Muscle of back (tissue), 13 donors: ENCODE measurements at places on chromosomes 1 and 21. TPM values are rescaled to one million over a fixed set of nuclear protein-coding genes. Genes with fewer than 3 reads are reported as not detected.

DNA sequence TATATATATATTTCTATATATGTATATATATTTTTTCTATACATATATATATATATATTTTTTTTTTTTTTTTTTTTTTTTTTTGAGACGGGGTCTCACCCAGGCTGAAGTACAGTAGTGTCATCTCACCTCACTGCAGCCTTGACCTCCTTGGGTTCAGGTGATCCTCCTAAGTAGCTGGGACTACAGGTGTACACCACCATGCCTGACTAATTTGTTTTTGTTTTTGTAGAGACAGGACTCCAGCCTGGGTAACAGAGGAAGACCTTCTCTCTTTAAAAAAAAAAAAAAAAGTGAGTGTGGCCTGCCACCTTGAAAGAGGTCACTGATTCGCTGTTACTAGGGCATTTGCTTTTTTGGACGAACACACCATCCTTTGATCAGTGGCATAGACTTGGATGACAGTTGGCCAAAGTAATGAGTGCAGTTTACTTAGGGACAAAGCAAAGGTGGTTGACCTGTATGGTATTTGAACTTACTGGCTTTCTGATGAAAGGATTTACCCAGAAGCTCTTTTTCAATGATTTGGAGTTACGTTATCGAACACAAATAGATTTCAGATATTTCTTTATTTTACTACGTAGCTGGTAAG lies 10.8 kb downstream of the SLC25A33 start:
- DNase-seq: no peak

DNA sequence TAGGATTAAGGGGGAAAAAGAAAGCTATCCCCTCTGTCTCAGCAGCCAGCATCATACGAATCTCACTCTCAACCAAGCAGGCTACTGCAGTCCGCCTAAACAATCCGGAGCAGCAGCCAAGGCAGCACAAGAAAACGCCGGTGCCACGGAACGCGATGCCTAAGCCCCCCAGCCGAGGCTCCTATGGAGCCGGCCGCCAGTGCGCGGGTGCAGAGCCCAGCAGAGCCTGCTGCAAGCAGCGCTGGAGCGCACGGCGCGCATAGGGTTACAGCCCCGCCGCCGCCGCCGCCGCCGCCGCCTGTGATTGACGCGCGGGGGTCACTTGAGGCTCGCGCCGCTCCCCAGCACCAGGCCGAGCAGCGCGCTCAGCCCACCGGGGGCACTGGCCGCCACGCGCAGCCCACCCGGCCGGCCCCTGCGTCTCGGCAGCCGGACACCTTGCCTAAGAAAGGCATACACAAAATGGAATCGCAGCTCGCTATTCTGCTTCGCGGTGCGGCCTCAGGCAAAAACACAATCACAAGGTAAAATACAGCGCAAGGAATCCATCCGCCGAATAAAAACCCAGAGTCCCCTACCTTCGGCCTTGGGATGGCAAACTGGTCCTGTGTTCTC lies 780 bp downstream of the HIVEP3 start:
- DNase-seq: no peak

- no peak for DNase-seq
Measured at GRCh38 chr1:156356262-156356874, 12.6 kb upstream of the RHBG start.

DNA sequence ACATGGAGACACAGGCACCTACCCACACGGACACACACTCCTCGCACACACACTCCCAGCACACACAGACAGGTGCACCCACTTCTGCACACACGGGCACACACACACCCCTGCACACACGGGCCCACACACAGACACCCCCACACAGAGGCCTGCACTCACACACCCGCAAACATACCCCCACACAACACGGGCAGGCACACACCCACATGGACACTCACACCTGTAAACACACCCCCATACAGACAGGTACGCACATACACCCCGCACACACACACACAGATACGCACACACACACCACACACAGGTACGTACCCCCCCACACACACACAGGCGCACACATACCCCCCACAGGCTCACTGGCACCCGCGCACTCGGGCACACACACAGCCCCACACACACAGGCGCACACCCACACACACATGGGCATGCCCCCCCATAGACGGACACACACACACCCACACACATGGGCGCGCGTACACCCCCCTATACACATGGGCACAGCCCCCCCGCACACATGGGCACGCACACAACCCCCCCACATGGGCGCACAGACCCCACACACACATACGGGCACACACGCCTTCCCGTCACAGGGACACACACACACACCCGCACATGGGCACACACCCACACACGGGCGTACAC lies 6.1 kb downstream of the ATAD3A start:
- no peak for DNase-seq

DNA sequence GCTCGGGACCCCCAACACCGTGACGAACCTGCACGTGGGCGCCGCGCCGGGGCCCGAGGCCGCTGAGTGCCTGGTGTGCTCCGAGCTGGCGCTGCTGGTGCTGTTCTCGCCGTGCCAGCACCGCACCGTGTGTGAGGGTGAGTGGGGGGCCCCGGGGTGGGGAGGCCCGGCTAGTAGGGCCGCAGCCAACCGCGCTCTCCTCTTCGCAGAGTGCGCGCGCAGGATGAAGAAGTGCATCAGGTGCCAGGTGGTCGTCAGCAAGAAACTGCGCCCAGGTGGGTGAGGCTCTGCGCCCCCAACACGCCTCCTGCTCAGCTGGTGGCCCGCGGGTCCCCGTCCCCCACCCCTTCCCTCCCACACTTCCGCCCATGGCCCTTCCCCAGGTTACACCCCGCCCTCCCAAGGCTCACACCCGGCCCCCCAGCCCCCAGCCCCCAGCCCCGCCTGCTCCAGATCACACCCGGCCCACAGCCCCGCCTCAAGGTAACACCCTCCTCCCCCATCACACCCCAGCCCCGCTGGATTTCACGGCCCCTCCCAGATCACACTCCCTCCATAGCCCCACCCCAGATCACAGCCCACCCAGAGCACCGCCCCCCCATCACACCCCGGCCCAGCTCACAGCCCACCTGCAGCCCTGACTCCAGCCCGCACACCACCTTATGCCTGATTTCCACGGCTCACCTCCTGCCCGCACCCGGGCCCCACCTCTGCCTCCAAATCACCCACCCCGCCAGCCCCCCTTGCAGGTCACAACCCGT lies 2.4 kb upstream of the MMP23B start:
- DNase-seq: peak; percentile 51

GRCh38 chr1:207670997-207671396 lies 26.1 kb downstream of the CR1L start:
- DNase-seq: no peak

GRCh38 chr1:223683586-223684487 lies 18.3 kb upstream of the CAPN8 start:
- DNase-seq: peak; percentile 79

DNA sequence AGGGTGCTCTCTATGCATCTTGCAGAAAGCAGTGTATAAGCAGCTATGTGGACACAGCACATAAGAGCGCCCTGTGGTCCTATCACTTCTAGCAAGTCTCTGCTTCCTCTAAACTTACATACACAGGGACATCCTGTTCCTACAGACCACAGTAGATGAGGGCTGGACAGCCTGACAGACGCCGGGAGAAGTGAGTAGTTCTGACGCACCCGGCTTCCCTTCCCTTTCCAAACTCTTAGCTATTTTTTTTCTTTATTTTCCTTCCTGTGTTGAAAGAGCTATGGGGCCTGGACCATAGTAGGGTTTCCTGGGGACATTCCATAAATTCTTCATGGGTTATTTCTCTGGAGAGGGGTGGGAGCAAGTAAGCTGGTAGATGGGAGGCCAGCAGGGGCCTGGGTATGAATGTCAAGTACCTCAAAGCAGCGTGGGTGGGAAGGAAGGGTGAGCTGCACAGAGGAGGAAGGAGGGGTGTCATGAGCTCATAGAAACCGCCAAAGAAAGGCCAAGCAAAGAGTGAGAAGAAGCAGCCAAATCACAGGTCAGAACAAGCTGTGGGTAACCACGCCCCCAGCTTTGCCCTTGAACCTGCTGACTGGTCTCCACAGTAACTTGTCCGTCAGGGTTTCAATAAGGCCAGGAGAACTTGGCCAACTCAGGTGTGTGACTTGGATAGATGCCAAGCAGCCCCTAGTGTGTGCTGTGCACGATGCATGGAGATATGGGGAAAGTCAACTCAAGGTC lies 36.6 kb downstream of the PLXNA2 start:
- peak; percentile 91 for DNase-seq

- no peak for DNase-seq
Measured at GRCh38 chr21:43771199-43771675, 4.9 kb downstream of the CSTB start.

DNA sequence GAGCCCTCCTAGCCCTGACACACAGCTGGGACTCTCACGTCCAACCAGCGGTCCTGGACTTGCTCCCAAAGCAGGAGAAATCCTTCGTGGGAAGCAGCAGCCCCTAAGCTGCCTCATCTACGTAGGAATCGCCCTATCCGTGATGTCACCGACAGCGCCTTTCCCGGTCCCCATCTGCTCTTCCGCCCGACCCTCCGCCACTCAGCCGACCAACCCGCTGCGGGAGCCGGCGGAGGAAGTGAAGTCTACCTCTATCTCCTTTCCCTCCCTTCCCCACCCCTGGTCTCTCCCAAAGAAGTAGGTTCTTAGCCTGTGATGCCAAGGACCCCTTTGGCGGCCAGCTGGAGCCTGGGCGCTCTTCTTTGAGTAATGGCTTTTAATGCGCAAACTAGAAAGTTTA lies 272.1 kb downstream of the FAM72C start:
- no peak for DNase-seq

GRCh38 chr1:226569879-226570547 lies 21.4 kb downstream of the STUM start:
- DNase-seq: no peak

GRCh38 chr1:225250432-225250831 lies 177.4 kb downstream of the LBR start:
- DNase-seq: peak; percentile 15

- DNase-seq: peak; percentile 33
Measured at GRCh38 chr1:85894651-85895050, 186.4 kb upstream of the ZNHIT6 start.

DNA sequence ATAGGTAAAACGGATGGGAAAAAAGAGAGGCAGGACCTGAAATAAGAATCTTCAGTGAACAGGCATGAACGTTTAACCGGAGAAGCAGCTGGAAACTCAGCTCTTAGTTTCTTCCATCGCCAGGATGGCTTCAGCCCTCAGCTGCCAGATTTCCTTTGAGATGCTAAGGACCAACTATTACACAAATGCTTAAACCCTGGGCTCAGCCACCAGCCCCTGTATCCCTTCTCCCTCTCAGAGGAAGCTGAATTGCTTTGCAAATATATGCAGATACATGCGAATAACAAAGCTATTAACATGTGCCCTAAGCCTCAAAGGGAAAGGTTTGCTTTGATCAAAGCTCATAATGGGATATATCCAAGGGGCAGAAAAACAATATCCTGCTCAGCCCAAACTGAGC lies 515.1 kb downstream of the OMA1 start:
- DNase-seq: no peak

- DNase-seq: peak; percentile 72
Measured at GRCh38 chr1:234862944-234863515, 253.1 kb upstream of the IRF2BP2 start.

- no peak for DNase-seq
Measured at GRCh38 chr1:181632960-181633359, 149.6 kb downstream of the CACNA1E start.

DNA sequence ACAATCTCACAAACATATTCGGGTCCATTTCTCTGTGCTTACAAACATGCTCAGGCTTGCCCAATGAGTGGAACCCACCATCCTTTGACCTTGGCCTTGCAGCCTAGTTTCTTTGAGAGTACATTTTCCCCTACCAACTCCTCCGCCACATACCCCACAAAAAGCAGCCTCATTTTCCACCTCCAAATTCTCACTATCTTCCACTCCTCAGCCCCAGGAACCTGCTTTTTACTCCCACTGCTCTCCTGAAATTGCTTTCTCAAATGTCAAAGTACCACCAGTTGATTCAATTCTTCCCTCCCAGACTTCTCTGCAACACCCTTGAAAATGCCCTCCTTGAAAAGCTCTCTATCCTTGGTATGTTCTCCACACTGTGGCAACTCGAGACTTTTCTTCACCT lies 103.8 kb downstream of the RUNX1 start:
- DNase-seq: no peak

GRCh38 chr1:93669369-93669768 lies 12.3 kb downstream of the BCAR3 start:
- peak; percentile 30 for DNase-seq

DNA sequence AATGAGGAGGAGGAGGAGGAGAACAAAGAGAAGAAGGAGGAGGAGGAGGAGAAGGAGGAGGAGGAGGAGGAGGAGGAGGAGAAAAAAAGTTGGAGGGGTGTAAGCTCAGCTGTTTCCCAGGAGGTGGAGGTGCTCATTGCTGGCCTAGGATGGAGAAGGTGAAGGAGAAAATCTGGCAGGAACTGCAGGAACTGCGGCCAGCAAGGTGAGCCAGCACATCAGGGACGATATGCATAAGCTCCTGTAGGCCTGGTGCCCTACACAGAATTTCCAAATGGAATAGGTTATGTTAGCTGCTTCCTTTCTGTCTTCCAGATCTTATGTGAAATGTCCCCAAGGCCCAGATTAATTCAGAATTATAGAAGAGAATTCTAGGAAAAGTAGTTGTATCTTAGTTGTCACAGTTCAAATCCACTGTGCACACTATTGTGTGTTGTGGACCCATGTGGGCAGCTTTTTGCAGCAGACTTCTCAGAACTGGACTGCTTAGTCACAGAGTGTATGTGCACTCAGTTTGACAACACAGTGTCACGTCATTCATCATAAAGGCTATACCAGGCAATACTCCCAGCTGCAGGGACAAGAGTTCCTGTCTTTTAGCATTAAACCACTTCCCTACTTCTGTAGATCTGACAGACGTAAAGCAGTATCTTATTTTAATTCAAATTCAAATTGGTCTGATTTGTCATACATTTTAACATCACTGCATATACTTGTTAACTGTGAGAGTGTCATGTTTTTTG lies 303.7 kb downstream of the HLX start:
- no peak for DNase-seq

DNA sequence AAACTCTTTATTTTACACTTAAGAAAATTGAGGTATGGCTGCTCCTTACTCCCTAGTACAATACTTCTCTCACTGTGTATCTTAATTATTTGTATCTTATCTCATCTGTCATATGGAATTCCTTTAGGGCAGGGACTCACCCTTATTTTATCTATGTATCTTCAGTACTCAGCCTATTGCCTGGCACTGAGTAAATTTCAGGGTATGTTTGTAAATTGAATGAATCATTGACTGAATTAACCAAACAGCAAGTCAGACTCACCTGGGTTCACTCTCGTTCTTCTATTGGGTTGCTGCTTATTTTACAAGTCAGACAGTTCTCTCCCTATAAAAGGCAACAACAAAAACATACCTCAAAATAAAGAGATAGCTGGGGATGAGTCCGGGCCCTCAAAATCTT lies 63.8 kb downstream of the LAMC1 start:
- no peak for DNase-seq

The RHBG gene
- not detected for polyA plus RNA-seq

The PANK4 gene
- polyA plus RNA-seq: 21.0 TPM

The ARMH1 gene
- polyA plus RNA-seq: 2.9 TPM

The PCSK9 gene
- polyA plus RNA-seq: 4.3 TPM

The ADPRS gene
- polyA plus RNA-seq: 26.1 TPM

The NPHS2 gene
- 0.12 TPM for polyA plus RNA-seq

The OVAAL gene
- polyA plus RNA-seq: not detected
